ENCODE measurements at places on chromosomes 11 and 22.

DNA sequence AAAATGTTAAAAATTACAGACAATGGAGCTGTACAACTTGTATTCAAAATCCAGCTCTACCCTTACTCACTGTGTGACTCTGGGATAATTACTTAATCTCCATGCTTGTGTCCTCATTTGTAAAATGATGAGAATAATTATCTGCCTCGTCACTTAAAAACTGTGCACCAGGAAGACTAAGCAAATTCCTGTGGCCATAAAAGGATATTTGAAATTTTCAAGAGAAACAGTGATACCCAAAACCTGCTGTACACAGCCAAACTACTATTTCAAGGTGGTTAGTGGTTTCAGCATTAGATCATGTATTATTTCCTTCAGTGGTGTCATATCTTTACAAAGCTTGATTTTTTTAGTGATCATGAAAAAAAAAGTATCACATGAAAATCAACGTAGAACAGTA, 136.9 kb downstream of the METTL15 start:
- DNase-seq, result no peak

GRCh38 chr11:35664977-35665441, 2.4 kb downstream of the TRIM44 start:
- no peak for DNase-seq

GRCh38 chr11:102643941-102644340, 18.8 kb upstream of the MMP20 start:
- no peak for DNase-seq

DNA sequence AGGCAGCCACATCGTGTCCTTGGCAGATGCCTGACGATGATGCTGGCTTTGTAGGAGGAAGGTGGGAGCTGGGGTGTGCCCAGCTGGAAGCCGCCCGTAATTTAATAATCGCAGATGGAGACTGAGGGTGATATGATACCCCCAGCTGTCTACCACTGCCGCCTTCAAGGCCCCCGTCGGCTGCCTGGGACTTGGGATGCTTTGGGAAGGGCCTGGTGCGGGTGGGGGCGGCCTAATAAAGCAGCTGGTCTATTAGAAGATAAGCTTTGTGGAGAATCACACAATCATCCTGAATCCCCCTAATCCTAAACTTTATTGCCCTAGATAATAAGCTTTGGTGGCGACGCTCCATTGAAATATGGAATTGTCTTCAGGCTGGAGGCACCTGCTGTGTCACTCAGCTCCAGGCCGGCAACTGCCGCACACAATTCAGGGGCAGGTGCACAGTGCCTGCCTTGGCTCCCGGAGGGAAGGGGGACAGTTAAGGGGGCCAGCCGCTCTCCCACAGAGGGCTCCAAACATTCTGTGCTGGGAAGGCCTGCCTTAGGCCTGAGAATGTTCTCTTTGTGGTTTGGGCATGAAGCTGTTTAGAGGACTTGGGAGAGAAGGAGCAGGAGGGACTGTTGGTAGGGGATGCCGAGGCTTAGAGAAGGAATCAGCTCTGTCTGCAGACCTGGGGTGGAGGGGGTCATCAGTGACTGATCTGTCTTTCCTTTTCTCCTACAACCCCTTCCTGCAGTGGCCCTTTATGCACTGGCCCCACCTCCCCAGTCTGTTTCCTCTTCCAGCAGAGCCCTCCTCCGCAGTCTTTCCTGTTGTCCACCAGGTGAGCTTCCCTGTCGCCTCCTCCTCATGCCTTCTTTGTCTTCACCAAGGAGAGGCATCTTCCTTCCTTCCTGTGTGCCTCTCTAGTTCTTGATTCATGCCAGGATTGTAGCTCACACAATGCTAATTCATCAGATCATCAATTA, 65.3 kb downstream of the ARL14EP start:
- DNase-seq, result no peak

- no peak for DNase-seq
These were observed 68.5 kb downstream of the DHCR7 start for GRCh38 chr11:71379701-71380100.

- peak; percentile 39 for DNase-seq
These were observed 10.5 kb downstream of the SCN4B start for GRCh38 chr11:118142081-118142480.

Measured in hepatocyte (in vitro differentiated cells).